ENCODE measurements at places on chromosomes 6 and 20.

- no peak for DNase-seq
These were observed 5.3 kb downstream of the RNF144B start for GRCh38 chr6:18392346-18392877.

GRCh38 chr6:112223070-112223861 is 31.1 kb downstream of the LAMA4 start:
- DNase-seq, result no peak

GRCh38 chr6:63573899-63574553 is 1.7 kb downstream of the LOC128125822 start:
- DNase-seq, result peak; percentile 83

GRCh38 chr6:152270301-152270925 is 366.7 kb downstream of the SYNE1 start:
- no peak for DNase-seq

DNA sequence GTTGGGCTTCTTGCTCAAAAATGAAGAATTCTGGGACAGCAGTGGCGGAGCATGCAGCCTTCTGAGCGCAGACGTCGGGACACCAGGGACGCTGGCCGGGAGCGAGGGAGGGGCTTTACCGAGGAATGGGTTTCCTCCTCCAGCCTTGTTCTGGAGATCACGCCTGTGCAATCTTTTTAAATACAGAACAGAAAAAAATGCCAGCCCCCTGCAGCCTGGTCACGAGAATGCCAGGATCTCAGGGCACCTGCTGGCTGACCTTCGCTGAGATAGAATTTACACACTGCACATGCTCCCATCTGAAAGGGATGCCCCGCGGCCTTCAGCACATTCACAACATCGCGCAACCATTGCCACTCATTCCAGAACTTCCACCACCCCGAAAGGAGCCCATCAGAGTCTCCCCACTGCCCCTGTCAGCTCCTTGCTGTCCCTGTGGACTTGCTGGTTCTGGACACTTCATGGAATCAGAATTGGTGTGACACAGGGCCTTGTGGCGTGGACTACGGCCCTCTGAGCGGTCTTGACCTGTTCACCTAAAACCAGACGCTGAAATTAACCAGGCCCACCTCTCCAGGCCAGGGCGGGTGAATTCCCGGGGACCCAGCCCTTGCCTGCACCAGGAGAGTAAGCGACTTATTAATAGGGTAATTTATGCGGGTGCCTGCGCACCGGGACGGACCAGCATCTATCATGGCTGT is 20.6 kb upstream of the BHLHE23 start:
- no peak for DNase-seq

DNA sequence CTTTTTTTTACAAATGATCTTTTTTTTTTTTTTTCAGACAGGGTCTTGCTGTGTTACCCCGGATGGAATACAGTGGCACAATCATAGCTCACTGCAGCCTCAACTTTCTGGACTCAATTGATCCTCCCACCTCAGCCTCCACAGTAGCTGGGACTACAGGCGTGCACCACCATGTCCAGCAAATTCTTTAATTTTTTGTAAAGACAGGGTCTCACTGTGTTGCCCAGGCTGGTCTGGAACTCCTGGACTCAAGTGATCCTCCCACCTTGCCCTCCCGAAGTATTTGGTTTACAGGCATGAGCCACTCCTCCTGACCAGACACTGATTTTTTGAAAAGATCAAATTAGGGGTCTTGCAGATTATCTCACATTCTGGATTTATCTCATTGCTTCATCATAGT is 11.0 kb upstream of the MYBL2 start:
- no peak for DNase-seq

DNA sequence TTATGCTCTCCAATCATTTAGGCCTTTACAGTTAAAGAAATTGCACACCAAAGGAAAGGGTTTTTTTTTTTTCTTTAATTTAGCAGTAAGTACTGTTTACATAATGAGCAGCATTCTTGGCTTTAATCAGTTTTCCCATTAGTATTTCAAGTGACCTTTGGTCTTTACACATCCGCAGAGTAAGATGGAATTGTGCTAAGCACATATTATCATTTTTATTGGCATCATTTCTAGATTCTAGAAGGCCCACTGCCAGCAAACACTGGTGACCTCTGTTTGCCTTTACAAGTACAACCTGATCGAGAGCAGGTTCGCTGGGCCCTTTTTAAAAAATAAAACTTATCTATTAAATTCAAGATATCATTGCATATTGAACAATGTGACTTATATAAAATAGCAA is 104.3 kb downstream of the ADGRG6 start:
- no peak for DNase-seq

DNA sequence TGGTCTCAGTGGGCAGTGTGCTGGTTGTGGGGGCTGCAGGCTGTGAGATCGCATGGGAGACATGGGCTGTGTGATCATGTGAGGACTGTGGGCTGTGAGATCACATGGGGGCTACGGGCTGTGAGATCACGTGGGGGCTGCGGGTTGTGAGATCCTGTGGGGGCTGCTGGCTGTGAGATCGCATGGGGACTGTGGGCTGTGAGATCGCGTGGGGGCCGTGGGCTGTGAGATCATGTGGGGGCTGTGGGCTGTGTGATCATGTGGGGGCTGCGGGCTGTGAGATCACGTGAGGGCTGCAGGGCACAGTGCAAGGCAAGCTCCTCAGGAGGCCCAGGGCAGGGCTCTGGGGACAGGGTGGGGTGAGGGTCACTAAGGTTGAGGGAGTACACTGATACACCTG is 140.5 kb upstream of the CST7 start:
- no peak for DNase-seq

GRCh38 chr6:41404182-41404845 is 68.9 kb downstream of the NCR2 start:
- no peak for DNase-seq

DNA sequence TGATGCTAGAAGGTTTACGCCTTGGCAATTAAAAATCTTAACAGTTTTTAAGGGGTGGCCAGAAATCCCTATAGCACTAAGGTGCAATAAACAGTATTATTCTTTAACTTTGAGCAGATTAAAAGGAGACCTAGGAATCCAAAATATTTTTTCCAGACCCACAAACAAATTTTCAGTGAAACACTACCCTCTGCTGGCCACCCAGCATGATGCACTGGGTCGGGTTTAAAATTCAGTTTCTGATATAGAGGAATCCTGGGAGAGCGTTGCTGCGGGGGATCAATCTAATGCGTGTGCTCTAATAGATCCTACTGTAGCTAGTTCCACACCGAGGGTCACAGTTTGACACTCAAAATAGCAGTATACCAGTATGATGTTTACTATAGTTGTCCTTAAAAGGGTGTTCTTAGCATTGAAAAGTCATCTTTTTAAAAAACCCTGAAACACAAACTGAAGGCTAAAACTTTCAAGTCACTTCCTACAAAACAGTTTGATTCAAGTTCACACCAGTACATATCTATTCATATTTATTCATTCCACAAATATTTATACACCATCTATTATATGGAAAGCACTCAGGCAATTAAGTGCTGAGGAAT is 10.2 kb downstream of the UBE3D start:
- DNase-seq, result peak; percentile 22

DNA sequence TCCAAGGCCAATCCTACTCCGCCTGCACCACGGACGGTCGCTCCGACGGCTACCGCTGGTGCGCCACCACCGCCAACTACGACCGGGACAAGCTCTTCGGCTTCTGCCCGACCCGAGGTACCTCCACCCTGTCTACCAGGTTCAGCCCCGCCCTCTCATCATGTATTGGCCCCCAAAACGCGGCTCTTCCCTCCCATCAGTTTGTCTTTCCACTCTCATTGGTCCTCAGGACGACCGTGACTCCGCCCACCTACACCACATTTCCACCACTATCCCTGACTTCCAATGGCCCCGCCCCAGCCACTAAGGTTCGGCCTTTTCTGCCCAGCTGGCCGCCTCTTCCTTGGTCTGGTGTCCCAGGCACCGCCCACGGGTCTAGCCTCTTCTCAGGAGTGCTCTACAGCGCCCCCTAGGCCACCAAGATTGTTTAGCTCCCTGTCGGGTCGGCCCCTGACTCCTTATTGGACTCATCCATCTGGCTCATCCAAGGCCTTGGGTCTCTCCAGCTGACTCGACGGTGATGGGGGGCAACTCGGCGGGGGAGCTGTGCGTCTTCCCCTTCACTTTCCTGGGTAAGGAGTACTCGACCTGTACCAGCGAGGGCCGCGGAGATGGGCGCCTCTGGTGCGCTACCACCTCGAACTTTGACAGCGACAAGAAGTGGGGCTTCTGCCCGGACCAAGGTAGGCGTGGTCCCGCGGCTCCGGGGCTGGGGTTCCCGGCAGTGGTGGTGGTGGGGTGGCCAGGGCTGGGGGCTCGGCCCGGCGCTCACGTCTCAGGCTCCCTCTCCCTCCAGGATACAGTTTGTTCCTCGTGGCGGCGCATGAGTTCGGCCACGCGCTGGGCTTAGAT is 3.1 kb downstream of the MMP9 start:
- DNase-seq, result peak; percentile 23

DNA sequence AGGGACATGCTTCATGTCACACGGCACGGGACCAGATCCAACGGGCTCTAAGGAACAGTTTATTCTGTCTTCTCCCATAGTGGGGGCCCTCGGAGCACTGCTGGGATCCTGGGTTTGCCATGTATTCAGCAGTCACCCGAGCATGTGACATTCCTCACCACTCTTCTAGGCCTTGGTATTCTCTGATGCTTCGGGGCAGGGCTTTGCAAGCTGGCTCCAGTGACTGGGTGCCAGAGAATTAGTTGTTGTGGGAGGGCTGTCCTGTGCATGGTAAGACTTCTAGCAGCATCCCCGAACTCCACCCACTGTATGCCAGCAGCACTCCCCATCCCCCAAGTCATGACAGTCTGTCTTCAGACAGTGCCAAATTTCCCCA is 5.4 kb downstream of the CCN5 start:
- no peak for DNase-seq
